ENCODE measurements at places on chromosomes 5 and 9. TPM values are rescaled to one million over a fixed set of nuclear protein-coding genes. Genes with fewer than 3 reads are reported as not detected.

DNA sequence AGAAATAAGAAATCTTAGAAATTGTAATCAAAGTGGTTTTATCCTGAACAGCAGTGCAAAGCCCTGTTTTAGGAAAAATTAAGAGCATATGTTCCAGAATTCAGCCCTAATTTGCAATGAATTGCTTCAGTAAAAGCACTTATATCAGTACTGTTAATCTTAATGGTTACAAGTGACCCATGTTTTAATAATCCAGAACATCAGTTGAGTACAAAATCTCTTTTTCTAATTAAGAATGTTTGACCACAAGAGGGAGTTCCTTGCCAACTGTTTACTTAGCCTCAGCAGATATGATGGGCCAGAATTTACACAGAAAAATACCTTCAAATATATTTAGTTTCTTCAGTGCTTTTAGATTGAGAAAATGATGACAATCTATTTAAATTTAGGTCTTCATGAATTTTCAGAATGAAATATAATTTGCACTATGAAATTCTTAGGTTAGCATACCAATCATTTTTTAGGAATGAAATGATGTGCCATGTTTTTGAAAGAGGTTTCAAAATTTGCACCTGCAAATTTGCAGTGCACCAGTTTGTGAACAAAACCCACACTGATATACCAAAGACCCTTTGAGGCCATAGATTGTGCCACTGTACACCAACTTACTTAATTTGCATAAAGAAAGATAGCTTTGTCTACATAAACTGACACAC lies 926.3 kb upstream of the ARRDC3 start:
- no peaks in the 10 kb centered on the region for H3K27me3 ChIP-seq
- no peaks in the 10 kb centered on the region for H3K4me1 ChIP-seq
- no peak overlapping the region for H3K27ac ChIP-seq
- no peak for DNase-seq

DNA sequence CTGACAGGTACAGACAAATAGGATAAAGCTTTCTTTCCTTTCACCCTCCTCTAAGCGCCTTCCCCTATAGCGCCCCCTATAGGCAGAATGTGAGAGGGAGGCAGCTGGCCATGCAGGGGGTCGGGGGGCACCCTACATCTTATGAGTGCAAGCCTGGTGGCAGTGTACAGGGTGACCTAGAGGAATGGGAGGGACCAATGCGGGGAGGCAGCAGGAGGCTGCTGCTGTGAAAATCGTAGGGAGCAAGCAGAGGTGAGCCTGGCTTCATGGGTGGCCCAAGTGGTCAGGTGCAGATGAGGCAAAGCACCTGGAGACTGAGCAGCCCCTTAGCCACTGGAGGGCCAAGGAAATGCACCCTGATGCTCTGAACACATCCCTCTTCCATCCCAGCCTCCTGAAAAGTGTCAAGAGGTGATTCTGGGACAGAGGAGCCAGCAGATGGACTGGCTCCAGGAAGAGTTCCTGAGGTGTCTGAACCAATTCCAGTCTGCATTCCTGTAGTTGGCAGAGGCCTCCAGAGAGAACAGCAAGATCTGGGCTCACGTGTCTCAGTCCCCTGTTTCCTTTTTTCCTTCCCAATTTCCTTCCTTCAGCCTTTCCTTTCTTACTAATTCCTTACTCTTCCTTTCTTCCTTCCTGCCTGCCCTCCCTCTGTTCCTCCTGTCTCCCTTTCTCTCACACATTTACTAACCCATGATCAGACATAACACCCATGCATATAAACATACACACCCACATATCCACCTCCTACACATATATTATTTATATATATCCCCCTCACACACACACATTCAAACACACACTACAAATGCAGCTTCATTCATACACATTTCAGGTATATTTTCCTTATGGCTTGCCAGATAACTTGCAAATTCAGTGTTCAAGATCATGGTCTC lies 32.8 kb upstream of the GALNT10 start:
- H3K27ac ChIP-seq: no peak overlapping the region
- DNase-seq: no peak
- no peaks in the 10 kb centered on the region for H3K4me1 ChIP-seq

- H3K36me3 ChIP-seq: no peaks in the 10 kb centered on the region
- no peak overlapping the region for H3K27ac ChIP-seq
- H3K27me3 ChIP-seq: no peaks in the 10 kb centered on the region
- H3K4me3 ChIP-seq: no peak overlapping the region
- H3K4me1 ChIP-seq: no peaks in the 10 kb centered on the region
- no peak for DNase-seq
These were observed 22.3 kb upstream of the NPM1 start for GRCh38 chr5:171365351-171365750.

DNA sequence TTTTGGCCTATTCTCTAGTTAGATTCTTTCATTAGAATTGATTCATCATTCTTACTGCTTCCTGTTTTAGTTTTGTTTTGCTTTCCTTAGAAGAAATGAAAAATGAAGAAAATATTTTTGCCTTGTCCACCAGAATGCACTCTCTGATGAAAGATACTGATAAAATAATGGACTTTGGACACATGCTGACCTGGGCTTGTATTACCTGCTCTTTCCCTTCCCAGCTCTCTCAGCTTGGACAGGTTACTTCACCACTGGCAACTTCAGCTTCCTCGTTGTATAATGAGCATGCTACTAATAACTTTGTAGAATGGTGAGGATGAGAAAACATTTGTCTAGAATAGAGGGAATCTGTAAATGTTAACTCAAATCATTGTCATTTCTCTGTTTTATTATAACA lies 1468.1 kb upstream of the WWC1 start:
- no peaks in the 10 kb centered on the region for H3K4me1 ChIP-seq
- DNase-seq: no peak
- no peaks in the 10 kb centered on the region for H3K36me3 ChIP-seq
- H3K27me3 ChIP-seq: no peaks in the 10 kb centered on the region
- no peak overlapping the region for H3K4me3 ChIP-seq

DNA sequence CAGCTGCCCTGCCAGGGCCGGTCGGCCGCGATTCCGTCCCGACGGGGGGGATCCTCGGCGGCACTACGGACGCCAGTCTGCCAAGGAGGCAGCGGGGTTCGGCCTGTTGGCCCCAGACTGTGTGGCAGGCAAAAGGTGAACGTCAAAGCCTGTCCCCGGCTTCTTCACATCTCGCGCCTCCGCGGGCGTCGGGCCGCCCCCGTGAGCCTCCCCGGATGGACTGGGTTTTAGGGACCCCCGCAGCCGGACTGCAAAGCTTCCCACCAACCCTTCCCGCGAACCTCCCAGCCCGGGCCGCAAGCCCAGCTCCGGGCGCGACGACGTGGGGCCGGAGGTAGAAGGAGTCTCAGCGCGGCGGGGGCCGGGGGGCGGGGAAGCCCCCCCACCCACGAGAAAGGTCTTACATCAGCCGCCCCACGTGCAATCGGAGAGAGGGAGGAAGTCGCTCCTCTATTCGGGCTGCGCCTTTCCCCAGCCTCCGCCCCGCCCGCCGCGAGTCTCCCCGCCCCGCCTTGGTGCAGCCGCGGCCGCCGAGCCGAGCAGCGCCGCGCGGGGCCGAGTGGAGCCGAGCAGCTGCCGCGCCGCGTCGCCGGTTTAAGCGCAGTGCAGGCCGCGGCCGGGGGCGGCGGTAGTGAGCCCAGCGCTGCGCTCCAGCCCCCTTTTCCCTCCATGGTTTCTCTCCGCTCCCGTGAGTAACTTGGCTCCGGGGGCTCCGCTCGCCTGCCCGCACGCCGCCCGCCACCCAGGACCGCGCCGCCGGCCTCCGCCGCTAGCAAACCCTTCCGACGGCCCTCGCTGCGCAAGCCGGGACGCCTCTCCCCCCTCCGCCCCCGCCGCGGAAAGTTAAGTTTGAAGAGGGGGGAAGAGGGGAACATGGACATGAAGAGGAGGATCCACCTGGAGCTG lies at the start of gene ANP32B:
Gene ANP32B, plus strand, starts transcription at position 659 of the 906 bp plus-strand sequence. Its CDS starts 215 bp downstream, at position 874.
- H3K4me1 ChIP-seq: peaks cover 7% of the 10 kb centered on the region
- peak within 1 kb of the TSS; percentile 100 for H3K4me3 ChIP-seq
- peak; percentile 74 for DNase-seq
- no peaks in the 10 kb centered on the region for H3K36me3 ChIP-seq

GRCh38 chr5:130845049-130845765 lies 319.8 kb downstream of the HINT1 start:
- no peak overlapping the region for H3K4me3 ChIP-seq
- no peak overlapping the region for H3K27ac ChIP-seq
- H3K4me1 ChIP-seq: no peaks in the 10 kb centered on the region
- H3K36me3 ChIP-seq: no peaks in the 10 kb centered on the region

DNA sequence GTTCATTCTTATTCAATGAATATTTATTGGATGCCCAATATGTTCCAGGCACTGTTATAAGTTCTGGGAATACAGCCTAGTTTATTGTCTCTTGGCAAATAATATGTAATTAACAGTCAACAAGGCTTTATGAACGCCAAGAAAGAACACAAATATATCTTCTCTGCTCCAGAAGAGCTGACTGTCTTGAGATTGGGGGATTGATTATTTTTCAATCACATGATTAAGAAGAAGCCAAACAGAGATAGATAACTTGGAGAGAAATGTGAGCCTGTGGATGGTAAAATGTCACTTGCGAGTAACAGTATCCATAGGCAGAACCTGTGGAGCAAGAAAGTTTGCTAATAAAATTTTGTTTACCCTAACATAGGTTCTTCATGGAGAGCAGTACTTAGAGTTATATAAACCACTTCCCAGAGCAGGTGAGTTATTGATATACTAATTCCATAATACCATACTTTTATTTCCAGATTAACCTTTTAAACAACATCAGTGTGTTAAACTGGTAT lies 49.4 kb downstream of the HSD17B4 start:
- no peak overlapping the region for H3K4me3 ChIP-seq
- no peak overlapping the region for H3K27ac ChIP-seq
- no peaks in the 10 kb centered on the region for H3K27me3 ChIP-seq
- no peak for DNase-seq
- H3K36me3 ChIP-seq: peaks cover 16% of the 10 kb centered on the region

DNA sequence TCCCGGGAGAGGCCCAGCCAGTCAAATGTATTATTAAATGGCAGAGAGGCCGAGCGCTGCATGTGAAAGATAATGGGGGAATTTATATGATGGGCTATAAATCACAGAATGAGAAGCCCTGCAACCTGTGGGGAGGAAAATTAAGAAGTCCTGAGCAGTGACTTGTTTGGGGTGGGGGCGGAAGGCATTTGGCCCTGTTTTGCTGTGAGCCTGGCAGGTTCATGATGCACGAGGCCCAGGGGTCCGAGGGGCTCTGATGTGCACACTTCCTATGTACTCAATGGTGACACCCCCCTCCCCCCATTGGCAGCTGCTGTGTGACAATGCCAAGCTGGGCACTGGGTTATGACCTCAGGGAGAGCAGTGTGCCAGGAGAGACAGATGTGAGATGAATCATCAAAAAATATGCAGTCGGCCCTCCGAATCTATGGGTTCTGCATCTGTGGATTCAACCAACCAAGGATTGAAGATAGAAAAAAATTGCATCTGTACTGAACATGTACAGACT lies 13.7 kb upstream of the DAB2IP start:
- H3K4me1 ChIP-seq: peaks cover 39% of the 10 kb centered on the region
- no peak overlapping the region for H3K27ac ChIP-seq
- no peaks in the 10 kb centered on the region for H3K27me3 ChIP-seq
- H3K36me3 ChIP-seq: no peaks in the 10 kb centered on the region
- no peak for DNase-seq

- H3K36me3 ChIP-seq: no peaks in the 10 kb centered on the region
- no peak overlapping the region for H3K27ac ChIP-seq
- DNase-seq: no peak
- H3K4me3 ChIP-seq: no peak overlapping the region
These were observed 108.1 kb downstream of the CACNA1B start for GRCh38 chr9:137985637-137986071.

DNA sequence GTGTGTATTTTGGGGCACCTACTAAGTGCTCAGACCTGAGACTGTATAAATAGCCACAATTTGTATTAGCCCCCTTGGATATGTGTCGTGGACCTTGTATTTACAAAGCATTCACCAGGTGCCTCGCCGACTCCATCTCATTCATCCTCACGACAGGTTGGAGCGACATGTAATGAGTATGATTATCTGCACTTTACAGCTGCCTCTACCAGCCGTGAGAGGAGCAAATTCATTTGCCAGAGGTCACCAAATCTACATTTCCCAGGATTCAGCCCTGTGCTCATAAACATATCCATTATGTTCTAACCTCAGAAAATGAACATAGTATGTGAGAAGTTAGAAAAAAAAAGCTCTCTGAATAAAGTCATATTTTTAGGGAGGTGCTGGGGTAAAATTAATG lies 167.4 kb downstream of the ZDHHC21 start:
- H3K4me3 ChIP-seq: no peak overlapping the region
- no peaks in the 10 kb centered on the region for H3K36me3 ChIP-seq
- H3K27me3 ChIP-seq: no peaks in the 10 kb centered on the region
- no peak for DNase-seq

GRCh38 chr9:11045589-11045988 lies 432.8 kb upstream of the PTPRD start:
- no peaks in the 10 kb centered on the region for H3K27me3 ChIP-seq
- DNase-seq: no peak
- H3K36me3 ChIP-seq: no peaks in the 10 kb centered on the region
- H3K4me1 ChIP-seq: no peaks in the 10 kb centered on the region

GRCh38 chr5:126277762-126278161 lies 145.4 kb upstream of the GRAMD2B start:
- no peak overlapping the region for H3K27ac ChIP-seq
- H3K27me3 ChIP-seq: no peaks in the 10 kb centered on the region
- H3K4me1 ChIP-seq: no peaks in the 10 kb centered on the region
- H3K36me3 ChIP-seq: no peaks in the 10 kb centered on the region
- H3K4me3 ChIP-seq: no peak overlapping the region

GRCh38 chr5:165157219-165157618 lies 1651.8 kb downstream of the MAT2B start:
- H3K27ac ChIP-seq: no peak overlapping the region
- H3K4me1 ChIP-seq: no peaks in the 10 kb centered on the region
- H3K27me3 ChIP-seq: no peaks in the 10 kb centered on the region
- H3K36me3 ChIP-seq: no peaks in the 10 kb centered on the region
- no peak overlapping the region for H3K4me3 ChIP-seq

DNA sequence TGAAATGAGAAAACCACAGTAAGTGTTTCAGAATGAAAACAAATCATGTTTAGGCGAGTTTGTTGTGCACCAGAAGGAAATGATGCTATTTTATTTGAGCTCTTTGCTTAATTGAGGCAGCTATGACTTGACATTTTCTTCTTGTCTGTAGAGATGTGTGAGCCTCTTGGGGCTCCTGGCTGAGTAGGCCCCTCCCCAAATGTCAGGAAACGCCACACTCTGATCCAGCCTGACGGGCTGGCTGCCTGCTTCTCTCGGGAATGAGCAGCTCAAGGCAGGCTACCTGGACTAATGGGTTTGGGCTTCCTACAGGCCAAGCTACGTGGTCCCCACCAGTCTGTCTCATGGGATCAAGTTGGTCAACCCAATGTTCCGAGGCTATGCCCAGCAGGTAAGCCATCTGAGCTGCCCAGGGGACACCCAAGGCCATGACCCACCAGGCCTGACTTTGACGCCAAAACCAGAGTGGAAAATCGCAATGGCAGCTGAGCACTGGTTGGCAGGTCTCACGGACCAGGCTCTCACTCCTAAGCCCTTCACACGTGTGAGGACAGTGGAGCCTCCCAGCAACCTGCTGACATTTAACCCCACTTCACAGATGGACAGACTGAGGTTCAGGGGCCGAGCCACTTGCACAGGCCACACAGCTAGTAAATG lies 29.9 kb downstream of the USP20 start:
- no peaks in the 10 kb centered on the region for H3K4me1 ChIP-seq
- peaks cover 44% of the 10 kb centered on the region for H3K36me3 ChIP-seq
- no peak for DNase-seq
- no peak overlapping the region for H3K4me3 ChIP-seq
- H3K27me3 ChIP-seq: no peaks in the 10 kb centered on the region

GLDC gene
- total RNA-seq: 3.0 TPM

CNTNAP3B gene
- total RNA-seq: 30.2 TPM

CSF1R gene
- total RNA-seq: 76.3 TPM

HSPA4 gene
- 59.0 TPM for total RNA-seq

LRRC70 gene
- total RNA-seq: 3.6 TPM
